ENCODE measurements at places on chromosomes 7 and 10.

DNA sequence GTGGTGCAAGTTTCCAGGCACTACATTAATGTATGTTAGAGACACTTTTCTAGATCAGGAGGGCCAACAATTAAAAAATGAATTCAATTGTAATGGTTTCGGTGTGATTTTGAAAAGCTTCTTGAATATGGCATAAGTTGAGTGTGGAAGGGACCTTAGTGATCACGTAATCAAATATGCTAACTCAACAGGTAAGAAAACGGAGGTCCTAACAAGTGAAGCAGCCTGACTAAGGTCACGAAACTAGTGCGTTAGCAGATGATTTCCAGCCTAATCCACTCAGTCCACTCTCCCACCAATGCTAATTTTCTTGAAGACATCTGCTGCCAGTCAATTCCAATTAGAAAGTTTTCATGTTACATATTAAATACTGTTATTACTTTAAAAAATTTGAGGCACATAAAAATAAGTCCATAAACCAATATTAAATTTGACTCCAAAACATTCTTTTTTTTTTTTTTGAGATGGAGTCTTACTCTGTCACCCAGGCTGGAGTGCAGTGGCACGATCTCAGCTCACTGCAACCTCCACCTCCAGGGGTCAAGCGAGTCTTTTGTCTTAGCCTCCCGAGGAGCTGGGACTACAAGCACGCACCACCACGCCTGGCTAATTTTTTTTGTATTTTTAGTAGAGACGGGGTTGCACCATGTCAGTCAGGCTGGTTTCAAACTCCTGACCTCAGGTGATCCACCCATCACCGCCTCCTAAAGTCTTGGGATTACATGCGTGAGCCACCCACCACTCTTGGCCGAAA is 2.3 kb upstream of the RSBN1L start:
- no peak for DNase-seq

GRCh38 chr10:21527598-21528235 is 2.2 kb upstream of the SKIDA1 start:
- DNase-seq: no peak

- DNase-seq: no peak
Observed at GRCh38 chr10:116274064-116274904, 1.3 kb upstream of the GFRA1 start.

GRCh38 chr7:157907091-157907490 is 570.3 kb downstream of the DNAJB6 start:
- no peak for DNase-seq

DNA sequence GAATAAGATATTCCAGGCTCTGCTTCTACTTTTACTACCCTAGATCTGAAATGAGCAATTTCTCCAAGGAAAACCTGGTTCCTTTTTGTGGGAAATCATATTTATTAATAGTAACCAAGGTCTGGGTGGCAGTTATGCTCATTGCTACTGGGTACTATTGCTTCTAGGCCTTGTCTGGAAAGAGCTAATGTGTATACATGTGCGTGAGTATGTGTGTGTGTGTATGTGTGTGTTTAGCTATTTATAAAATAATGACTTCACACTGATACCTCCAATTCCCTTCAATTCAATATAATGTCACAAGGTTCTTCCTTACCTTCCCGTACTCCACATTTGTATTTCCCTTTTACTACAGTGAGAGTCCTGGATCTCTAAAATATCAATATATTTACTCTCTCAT is 26.0 kb upstream of the PLCE1 start:
- no peak for DNase-seq

DNA sequence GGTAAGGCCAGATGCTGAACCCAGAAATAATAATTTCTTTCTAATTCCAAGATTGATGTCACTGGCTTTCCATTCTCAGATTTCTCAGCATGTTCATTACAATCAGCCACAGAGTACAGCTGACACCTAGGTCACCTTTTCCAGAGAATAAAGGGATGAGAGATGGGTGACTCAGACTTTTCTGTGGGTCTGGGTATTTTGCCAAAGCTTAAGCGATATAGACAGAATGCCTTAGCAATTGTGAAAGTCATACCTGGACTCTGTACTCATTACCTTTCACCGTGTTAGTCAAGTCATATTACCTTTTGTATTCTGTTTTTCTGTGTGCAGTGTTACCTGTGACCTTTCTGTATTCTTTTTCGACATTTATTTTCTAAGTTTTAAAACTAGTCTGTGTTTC is 10.6 kb upstream of the PRTFDC1 start:
- no peak for DNase-seq

- peak; percentile 90 for DNase-seq
Observed at GRCh38 chr10:102502337-102503151, at the start of gene ACTR1A. Gene ACTR1A, minus strand, starts transcription at chr10:102502712. Its CDS starts 65 bp downstream, at chr10:102502647.
